ENCODE measurements at places on chromosomes 3 and 15. TPM values are rescaled to one million over a fixed set of nuclear protein-coding genes. Genes with fewer than 3 reads are reported as not detected.

The GOLGA6A gene
- not detected for total RNA-seq

The RPP25 gene
- total RNA-seq = 4.8 TPM

GRCh38 chr15:69573815-69574475 is 121.3 kb downstream of the RPLP1 start:
- DNase-seq = no peak
- H3K4me3 ChIP-seq = no peak overlapping the region
- H3K36me3 ChIP-seq = no peaks in the 10 kb centered on the region
- H3K27me3 ChIP-seq = no peaks in the 10 kb centered on the region

DNA sequence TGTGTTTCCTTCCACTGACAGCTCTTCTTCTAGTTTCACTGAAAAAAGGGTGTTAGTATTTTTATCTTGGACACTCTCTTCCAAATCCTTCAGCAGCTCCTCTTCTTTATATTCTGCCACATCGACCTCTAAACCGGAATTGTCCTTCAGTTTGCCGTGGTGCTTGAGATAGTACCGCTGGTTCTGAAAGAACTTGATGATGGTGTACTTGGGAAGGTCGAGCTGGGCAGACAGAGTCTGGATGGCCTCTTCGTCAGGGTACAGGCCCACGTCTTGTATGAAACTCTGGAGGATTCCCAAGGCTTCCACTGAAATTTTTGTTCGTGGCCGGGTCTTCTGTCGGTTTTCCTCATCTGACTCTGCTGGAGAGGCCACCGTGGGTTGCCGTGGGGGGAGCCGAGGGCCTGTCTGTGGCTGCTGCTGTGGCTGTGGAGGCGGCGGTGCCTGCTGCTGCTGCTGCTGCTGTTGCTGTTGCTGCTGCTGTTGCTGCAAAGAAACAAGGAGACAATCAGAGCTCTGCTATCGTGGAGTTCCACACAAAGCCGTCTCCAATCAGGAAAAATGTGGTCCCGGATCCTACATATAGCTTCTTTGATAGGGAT is 75.8 kb downstream of the SATB1 start:
- H3K27ac ChIP-seq = no peak overlapping the region
- no peaks in the 10 kb centered on the region for H3K27me3 ChIP-seq
- no peaks in the 10 kb centered on the region for H3K4me1 ChIP-seq
- H3K4me3 ChIP-seq = no peak overlapping the region

GRCh38 chr15:63890617-63891016 is 56.9 kb upstream of the HERC1 start:
- no peak for DNase-seq
- H3K4me1 ChIP-seq = no peaks in the 10 kb centered on the region
- no peak overlapping the region for H3K4me3 ChIP-seq
- no peak overlapping the region for H3K27ac ChIP-seq
- H3K36me3 ChIP-seq = no peaks in the 10 kb centered on the region

- H3K4me3 ChIP-seq = no peak overlapping the region
- no peak overlapping the region for H3K27ac ChIP-seq
- H3K36me3 ChIP-seq = peaks cover 98% of the 10 kb centered on the region
- no peaks in the 10 kb centered on the region for H3K27me3 ChIP-seq
These were observed 18.7 kb downstream of the CRBN start for GRCh38 chr3:3160826-3161225.

DNA sequence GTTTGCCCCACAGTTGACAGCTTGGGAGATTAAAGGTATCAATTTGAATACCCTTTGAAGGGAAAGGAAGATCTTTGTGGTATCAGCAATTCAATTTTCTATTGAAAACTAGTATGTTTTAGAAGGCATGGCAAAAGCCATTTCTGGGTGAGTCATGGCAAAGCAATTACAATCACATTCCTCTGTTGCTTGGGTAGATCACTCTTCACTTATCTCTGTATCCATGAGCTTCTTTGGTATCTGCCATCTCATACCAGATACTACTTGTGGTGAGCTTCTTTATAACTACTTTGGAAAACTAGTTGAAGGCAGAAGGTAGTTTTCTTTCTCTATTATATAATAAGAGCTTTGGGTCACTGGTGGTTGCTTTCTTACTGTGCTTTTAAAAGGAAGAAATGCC is 28.3 kb upstream of the LSAMP start:
- no peak overlapping the region for H3K4me3 ChIP-seq
- H3K4me1 ChIP-seq = no peaks in the 10 kb centered on the region
- no peaks in the 10 kb centered on the region for H3K27me3 ChIP-seq

DNA sequence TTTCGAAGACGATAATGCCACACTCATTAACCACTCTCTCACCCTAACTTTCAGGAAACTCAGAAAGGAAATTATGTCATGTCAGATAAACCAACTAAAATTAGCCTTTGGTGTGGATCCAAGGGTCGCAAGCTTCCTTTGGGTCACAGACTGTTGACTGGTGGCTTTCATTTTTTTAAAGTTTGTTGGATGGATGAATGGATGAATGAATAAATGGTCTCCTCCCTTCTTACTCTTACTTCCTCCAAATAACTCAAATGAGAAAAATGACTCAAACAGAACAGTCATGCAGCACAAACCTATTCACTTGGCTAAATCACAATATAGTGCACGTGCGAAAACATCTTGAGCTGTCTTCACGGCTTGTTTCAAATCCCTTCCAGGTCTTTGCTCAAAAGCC is 82.9 kb upstream of the HACD2 start:
- H3K36me3 ChIP-seq = peaks cover 43% of the 10 kb centered on the region
- H3K4me3 ChIP-seq = no peak overlapping the region

GRCh38 chr3:104886220-104886995 is 480.3 kb upstream of the ALCAM start:
- H3K36me3 ChIP-seq = no peaks in the 10 kb centered on the region
- no peaks in the 10 kb centered on the region for H3K4me1 ChIP-seq

DNA sequence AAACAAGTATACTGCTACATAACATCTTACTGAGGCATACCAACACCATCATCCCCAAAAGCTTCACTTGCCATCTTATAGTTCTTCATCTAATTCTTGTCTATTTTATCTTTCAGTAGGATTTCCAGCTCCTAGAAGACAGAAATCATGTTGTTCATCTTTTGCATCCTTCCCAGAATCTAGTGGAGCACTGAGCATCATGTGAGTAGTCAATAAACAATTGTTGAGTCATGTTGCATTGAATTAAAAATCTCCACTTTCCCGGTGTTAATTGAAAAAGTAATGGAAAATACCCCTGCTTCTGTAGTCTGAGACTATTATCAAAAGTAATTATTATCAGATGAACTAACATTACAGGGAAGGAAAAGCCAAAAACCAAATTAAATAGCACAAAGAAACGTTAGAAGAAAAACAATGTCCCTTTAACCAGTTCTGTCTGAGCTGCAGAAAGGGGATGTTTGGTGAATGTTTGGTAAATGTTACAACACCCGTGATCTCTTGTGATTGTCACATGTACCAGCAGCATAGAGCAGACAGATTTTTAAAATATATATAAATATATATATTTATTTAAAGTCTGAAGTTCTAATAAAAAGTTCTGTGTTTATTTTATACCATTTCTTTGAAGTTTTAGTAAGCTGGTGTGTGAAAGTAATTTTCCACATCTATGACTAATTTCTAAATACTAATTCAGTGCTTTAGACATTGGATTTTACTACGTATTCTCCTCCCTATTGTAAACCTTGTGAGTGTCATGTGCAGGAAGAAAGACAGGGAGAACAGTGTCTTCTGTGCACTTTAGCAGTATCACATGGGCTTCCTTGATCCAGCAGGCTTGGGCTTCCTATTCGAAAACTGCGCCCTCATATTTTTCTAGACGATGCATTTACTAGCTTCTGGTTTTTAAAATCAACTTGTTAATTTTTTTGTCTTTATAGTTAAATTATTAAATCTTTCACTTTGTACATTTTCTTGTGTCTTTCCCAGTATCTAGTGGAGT is 85.6 kb downstream of the RAP2B start:
- DNase-seq = no peak
- peaks cover 13% of the 10 kb centered on the region for H3K4me1 ChIP-seq
- no peaks in the 10 kb centered on the region for H3K27me3 ChIP-seq
- H3K36me3 ChIP-seq = no peaks in the 10 kb centered on the region
- H3K27ac ChIP-seq = peak overlapping the region; percentile 52

DNA sequence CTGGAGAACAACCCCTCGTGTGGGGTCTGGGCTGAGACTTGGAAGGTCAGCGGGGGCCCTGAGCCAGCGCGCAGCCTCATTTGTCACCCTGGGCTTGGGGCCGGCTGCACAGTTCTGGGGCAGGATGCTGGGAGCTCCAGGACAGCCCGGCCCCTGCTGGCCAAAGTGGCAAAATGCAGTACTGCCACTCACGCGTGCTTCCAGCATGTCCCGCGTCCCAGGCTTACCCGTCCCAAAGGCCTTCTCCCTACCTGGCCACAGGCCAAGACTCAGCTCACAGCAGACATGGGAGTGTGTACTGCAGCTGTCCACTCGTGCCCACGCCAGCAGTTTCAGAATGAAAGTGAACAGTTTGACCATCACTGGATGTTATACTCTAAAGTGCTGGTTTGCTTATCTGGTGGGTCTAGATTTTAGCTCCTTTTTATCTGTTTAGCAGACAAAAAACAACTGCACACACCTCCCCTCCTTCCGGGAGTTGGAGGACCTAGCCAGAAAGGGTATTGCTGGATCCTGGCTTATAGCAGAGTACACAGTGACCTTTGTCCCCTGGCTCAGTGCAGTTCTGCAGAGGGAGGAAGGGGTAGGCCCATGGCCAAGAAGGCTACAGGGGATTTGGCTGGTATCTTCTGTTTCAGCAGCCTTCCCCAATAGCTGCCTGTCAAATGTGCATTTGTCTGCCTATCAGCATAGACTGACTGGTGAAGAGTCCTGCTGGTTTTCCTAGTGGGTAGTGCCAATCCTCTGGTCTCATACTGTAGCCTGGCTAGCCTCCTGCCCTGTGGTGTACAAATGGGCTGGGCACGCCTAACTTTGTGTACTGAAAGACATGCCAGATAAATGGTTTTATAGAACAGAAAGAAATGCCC is 23.2 kb upstream of the IP6K2 start:
- H3K27me3 ChIP-seq = no peaks in the 10 kb centered on the region
- peak; percentile 95 for DNase-seq
- no peaks in the 10 kb centered on the region for H3K36me3 ChIP-seq
- peak overlapping the region; percentile 58 for H3K27ac ChIP-seq
- no peaks in the 10 kb centered on the region for H3K4me1 ChIP-seq

- no peak for DNase-seq
- no peak overlapping the region for H3K27ac ChIP-seq
- no peaks in the 10 kb centered on the region for H3K4me1 ChIP-seq
- H3K27me3 ChIP-seq = no peaks in the 10 kb centered on the region
These were observed 51.9 kb upstream of the PFN2 start for GRCh38 chr3:150022381-150023238.

- no peaks in the 10 kb centered on the region for H3K4me1 ChIP-seq
- DNase-seq = no peak
- no peak overlapping the region for H3K4me3 ChIP-seq
These were observed 240.7 kb upstream of the DNAJC19 start for GRCh38 chr3:181230258-181230657.

DNA sequence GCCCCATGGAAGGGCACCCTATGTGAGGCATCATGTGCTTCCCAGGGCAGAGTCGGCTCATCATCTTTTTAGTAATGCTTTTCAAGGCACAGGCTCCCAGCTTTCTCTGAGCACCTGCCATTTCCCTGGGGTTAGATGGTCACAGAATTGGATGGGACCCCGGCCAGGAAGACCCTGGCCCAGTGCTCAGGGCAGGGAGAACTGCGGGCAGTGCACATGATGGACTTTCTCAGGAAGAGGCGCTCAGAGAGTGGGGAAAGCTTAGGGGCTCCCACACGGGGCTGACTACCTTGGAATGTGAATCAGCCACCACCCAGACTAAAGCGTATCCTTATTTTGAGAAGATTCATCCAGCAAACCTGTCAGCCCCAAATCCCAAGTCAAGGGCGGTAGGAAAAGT is 16.5 kb upstream of the SKOR1 start:
- no peaks in the 10 kb centered on the region for H3K27me3 ChIP-seq
- no peaks in the 10 kb centered on the region for H3K36me3 ChIP-seq
- no peak overlapping the region for H3K27ac ChIP-seq
- H3K4me3 ChIP-seq = no peak overlapping the region
- peak; percentile 5 for DNase-seq

DNA sequence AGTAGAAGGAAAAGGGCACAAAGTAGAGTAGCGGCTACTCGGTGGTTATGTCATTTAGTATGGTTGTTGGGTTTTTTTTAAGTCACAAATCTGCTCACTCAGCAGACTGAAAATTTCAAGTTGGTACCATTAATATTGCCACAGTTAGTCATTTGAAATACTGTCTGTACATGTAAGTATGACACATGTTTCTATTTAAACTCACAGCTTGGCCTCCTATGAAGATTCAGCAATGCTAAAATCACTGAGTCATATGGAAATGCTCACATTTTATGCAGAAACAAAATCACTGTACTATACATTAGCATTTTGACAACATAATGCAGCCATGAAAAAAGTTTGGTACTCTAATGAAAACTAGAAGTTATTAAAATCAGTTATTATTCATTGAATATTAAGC is 571.9 kb downstream of the TAFA4 start:
- H3K4me1 ChIP-seq = no peaks in the 10 kb centered on the region
- H3K27me3 ChIP-seq = no peaks in the 10 kb centered on the region
- no peak overlapping the region for H3K27ac ChIP-seq
- H3K36me3 ChIP-seq = no peaks in the 10 kb centered on the region
- DNase-seq = no peak

- no peak for DNase-seq
- H3K36me3 ChIP-seq = no peaks in the 10 kb centered on the region
- H3K4me1 ChIP-seq = peaks cover 10% of the 10 kb centered on the region
- no peaks in the 10 kb centered on the region for H3K27me3 ChIP-seq
- no peak overlapping the region for H3K4me3 ChIP-seq
- H3K27ac ChIP-seq = no peak overlapping the region
These were observed 33.0 kb upstream of the PLSCR4 start for GRCh38 chr3:146283781-146284445.

- no peaks in the 10 kb centered on the region for H3K27me3 ChIP-seq
- no peak overlapping the region for H3K27ac ChIP-seq
- H3K4me1 ChIP-seq = no peaks in the 10 kb centered on the region
- DNase-seq = no peak
- no peak overlapping the region for H3K4me3 ChIP-seq
These were observed 221.2 kb downstream of the NR2F2 start for GRCh38 chr15:96551722-96552121.

- no peaks in the 10 kb centered on the region for H3K36me3 ChIP-seq
- H3K4me1 ChIP-seq = no peaks in the 10 kb centered on the region
- H3K4me3 ChIP-seq = no peak overlapping the region
- no peak for DNase-seq
These were observed 18.9 kb downstream of the PEX5L start for GRCh38 chr3:180017846-180018245.

- peaks cover 21% of the 10 kb centered on the region for H3K4me1 ChIP-seq
- no peak overlapping the region for H3K4me3 ChIP-seq
- H3K27ac ChIP-seq = peak overlapping the region; percentile 24
These were observed 3.5 kb downstream of the GABRA5 start for GRCh38 chr15:26870346-26870745.

All from sigmoid colon (tissue), 7 donors.